ENCODE measurements at places on chromosomes 7 and 10.

GRCh38 chr10:113047963-113048781, 98.1 kb downstream of the TCF7L2 start:
- peak; percentile 77 for DNase-seq

GRCh38 chr10:128846927-128847326, 620.1 kb upstream of the MGMT start:
- no peak for DNase-seq

GRCh38 chr10:72087969-72088888, at the start of gene SPOCK2:
Gene SPOCK2, minus strand, starts transcription at chr10:72088551. Its CDS starts 223 bp downstream, at chr10:72088328.
- DNase-seq, result peak; percentile 64

- peak; percentile 42 for DNase-seq
These were observed 61.0 kb downstream of the NRP1 start for GRCh38 chr10:33273295-33274002.

GRCh38 chr10:10807106-10807505, 210.6 kb upstream of the CELF2 start:
- no peak for DNase-seq

GRCh38 chr7:129771201-129771927, 159.8 kb downstream of the NRF1 start:
- no peak for DNase-seq

- no peak for DNase-seq
These were observed 246.9 kb upstream of the NEBL start for GRCh38 chr10:21144047-21144446.

- DNase-seq, result no peak
These were observed 61.3 kb downstream of the KIAA1549 start for GRCh38 chr7:138919911-138920310.

DNA sequence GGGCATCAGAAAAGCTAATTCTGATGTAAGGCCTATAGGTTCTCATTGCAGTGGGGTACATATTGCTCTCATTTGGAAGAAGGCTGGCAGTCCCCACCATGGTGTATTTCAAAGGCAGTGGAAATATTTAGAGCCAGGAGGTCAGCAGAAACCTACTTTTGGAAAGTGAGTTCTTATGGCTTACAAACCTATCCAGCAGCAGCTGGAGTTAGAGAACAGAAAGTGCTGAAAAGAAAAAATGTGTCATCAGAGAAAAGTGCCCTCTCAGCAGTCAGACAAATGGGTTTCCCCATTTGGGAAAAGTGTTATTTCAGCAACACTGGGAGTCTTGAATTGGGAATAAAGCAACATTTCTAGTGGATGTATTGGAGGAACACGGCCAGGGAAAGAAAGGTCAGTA, 105.7 kb upstream of the IGFBP3 start:
- no peak for DNase-seq

- DNase-seq, result no peak
These were observed 57.1 kb upstream of the PDSS1 start for GRCh38 chr10:26640391-26640790.

- DNase-seq, result peak; percentile 48
These were observed 123.9 kb downstream of the CACNA2D1 start for GRCh38 chr7:82319674-82320118.

- no peak for DNase-seq
These were observed 132.2 kb upstream of the CAV2 start for GRCh38 chr7:116367171-116367813.

- DNase-seq, result no peak
These were observed 2.9 kb upstream of the LCOR start for GRCh38 chr10:96829029-96829773.

- peak; percentile 58 for DNase-seq
These were observed 65.8 kb upstream of the PRSS58 start for GRCh38 chr7:142323706-142324105.

- DNase-seq, result peak; percentile 20
These were observed 649 bp downstream of the SCD start for GRCh38 chr10:100347568-100348195.

GRCh38 chr7:129832282-129832681, 120.5 kb downstream of the UBE2H start:
- DNase-seq, result no peak

DNA sequence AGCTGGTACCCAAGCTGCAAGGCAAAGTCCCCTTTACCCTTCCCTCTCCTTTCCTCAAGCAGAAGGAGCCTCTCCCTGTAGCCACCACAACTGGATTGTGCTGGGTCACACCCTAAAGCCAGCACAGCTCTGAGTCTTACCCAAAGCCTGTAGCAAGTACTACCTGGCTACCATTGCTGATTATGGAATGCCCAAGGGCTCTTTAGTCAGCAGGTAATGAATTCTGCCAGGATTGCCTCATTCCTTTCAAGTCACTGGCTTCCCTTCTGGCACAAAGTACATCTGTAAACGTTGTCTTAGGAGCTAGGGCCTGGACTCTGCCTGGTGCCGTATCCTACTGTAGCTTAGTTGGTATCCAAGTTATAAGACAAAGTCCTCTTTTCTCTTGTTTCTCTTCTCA, 52.0 kb downstream of the FAS start:
- no peak for DNase-seq

DNA sequence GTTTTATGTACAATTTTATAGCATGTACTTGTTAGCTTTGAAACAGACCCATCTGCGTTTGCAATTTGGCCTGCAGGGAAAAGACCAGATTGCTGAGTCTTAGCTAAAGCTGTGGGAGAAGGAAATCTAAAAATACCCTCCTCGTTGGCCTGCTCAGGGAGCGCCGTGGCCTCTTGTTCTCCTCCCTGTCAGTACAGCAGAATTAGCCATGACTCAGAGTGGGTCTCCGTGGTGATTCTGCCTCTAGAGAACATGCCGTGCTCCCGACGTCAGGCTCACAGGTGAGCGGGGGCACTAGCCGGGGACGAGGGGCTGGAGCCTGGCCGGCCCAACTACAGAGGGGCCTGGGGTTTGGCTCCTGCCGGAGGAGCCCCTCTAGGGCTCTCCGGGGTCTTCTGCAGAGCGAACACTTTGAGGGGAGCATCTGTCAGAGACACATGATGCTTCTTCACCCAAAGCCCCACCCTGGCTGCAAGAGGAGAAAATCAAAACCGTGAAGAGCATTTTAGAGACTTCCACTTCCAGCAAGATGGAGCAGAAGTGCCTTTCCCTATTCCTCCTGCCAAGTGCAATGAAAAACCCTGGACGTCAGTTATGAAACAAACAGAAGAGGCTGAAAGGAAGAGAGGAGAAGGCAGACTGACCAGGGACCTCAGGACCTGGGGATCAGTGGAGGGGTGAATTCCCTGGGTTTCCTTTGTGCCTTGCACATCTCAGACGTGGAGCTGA, 98.9 kb downstream of the LHPP start:
- DNase-seq, result peak; percentile 52

GRCh38 chr10:44994752-44995530, 5.8 kb upstream of the ZNF22 start:
- DNase-seq, result no peak

DNA sequence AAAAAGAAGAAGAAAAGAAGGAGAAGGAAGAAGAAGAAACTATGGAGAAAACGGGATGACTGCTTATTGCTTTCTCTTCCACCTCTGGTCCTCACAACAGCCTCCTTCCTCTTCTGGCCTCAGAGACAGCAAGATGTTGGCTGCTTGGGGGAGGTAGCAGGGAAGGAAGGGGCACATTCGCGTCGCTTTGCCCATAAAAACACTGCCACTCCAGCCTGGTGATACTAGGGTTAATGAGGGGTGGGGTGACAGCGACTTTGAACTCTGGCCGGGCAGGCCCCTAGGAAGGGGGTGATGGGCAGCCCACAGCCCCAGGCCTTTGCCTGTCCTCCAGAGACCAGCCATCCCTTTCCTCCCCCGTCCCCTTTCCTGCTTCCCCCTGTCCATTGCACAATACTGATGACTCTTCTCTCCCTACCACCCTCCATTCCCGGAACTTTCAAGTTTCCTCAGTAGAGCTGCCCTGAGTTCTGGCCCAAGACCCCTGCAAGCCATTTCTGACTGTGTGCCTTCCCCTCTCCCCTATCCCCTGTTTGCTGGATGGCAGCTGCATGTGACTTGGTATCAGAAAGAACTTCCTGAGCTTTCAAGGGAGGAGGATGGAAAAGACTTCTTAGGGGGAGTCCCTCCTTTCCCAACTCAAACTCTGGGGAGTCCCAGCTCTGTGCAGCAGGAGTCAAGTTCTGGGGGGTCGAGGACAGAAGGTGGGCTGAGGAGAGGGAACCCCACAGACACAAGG, 2.2 kb upstream of the CUEDC2 start:
- DNase-seq, result no peak

DNA sequence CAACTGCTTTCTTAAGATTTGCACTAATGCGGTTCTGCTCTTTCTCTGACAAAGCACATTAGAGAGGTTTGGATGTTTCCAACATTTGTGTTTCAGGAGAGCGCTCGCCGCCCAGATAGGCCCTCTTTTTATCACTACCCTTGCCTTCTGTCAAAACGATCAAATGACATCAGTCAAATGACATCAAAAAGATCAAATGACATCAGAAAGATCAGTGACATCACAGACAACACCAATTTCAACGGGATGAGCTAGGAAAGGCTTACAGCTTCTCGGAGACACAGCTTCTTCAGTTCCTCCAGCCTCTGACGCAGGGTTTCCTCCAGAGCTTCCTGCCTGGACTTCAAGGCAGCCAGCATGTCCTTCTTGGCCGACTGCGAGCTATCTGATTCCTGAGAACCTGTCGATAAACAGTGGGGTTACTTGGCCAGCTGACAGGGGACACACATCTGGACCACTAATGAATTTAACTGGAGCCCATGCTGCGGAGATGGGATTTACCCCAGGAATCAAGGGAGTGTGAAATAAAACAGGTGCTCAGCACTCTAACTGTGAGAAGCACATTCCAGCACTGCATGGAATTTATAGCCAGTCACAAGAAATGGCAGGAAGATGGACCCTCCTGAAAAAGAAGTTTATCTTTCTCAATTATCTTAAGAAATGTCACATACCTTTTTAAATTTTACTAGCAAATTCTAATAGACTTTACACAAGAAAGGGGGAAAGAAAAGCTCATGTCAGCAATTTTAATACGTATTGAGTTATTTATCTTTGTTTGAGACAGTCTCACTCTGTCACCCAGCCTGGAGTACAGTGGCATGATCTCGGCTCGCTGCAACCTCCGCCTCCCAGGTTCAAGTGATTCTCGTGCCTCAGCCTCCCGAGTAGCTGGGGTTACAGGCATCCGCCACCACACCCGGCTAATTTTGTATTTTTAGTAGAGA, 88.2 kb downstream of the PRPF18 start:
- no peak for DNase-seq

- DNase-seq, result no peak
These were observed 52.5 kb downstream of the ADCYAP1R1 start for GRCh38 chr7:31104361-31105255.

Data from renal pelvis (tissue), 12 donors.